ENCODE measurements at places on chromosomes 4 and X. TPM values are rescaled to one million over a fixed set of nuclear protein-coding genes. Genes with fewer than 3 reads are reported as not detected.

DRP2 gene
- total RNA-seq = 0.28 TPM

ZAR1 gene
- total RNA-seq = not detected

GLA gene
- 178 TPM for total RNA-seq

DUSP21 gene
- not detected for total RNA-seq

MAGEB17 gene
- total RNA-seq = not detected

LRCH2 gene
- total RNA-seq = 0.02 TPM

KCNIP4 gene
- not detected for total RNA-seq

CENPVL2 gene
- total RNA-seq = not detected

NRK gene
- not detected for total RNA-seq

RAB41 gene
- not detected for total RNA-seq

RHOH gene
- total RNA-seq = 0.18 TPM

BLTP1 gene
- 5.6 TPM for total RNA-seq

CNOT6L gene
- total RNA-seq = 12.0 TPM

FAM13A gene
- total RNA-seq = 7.0 TPM

TMPRSS11F gene
- not detected for total RNA-seq

NXF2B gene
- not detected for total RNA-seq

CD99L2 gene
- 53.3 TPM for total RNA-seq

MAGEA1 gene
- total RNA-seq = 0.05 TPM

CCDC149 gene
- total RNA-seq = 2.4 TPM

CHIC1 gene
- 4.5 TPM for total RNA-seq

ANOS1 gene
- total RNA-seq = 0.02 TPM

CFAP299 gene
- not detected for total RNA-seq

ADH1A gene
- total RNA-seq = not detected

OTUD6A gene
- total RNA-seq = not detected

P2RY8 gene
- 0.02 TPM for total RNA-seq

F8A1 gene
- 78.6 TPM for total RNA-seq

SPOCK3 gene
- 0.20 TPM for total RNA-seq

NR3C2 gene
- total RNA-seq = 0.08 TPM

IGSF1 gene
- total RNA-seq = 0.32 TPM

NOX1 gene
- 0.07 TPM for total RNA-seq
